HuH-7 (cell line): ENCODE measurements at places on chromosomes 5 and 9.

DNA sequence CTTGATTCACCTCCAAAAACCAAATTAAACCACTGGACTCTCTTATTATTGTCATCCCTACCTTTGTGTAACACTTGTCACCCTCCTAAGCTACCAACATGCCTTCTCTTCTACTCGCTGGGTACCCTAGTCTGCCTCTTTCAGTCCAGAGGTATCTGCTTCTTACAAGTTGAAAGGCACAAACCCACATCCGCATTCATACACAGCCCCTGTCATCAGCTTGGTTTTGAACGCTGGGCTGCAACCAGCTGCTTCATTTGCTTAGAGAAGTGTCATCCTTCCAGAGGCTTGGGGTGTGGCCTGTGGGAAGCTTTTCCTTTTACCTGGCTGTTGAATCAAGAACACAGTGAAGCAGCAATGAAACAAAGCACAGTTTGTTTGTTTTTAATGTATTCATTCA is 138.8 kb upstream of the WWC1 start:
- DNase-seq: no peak

GRCh38 chr9:128902351-128903078 is 18.3 kb upstream of the PHYHD1 start:
- DNase-seq: no peak

- no peak for DNase-seq
These were observed 93.0 kb downstream of the PHF2 start for GRCh38 chr9:93669116-93669957.

GRCh38 chr9:613771-614347 is 227.6 kb upstream of the DMRT1 start:
- DNase-seq: peak; percentile 41

DNA sequence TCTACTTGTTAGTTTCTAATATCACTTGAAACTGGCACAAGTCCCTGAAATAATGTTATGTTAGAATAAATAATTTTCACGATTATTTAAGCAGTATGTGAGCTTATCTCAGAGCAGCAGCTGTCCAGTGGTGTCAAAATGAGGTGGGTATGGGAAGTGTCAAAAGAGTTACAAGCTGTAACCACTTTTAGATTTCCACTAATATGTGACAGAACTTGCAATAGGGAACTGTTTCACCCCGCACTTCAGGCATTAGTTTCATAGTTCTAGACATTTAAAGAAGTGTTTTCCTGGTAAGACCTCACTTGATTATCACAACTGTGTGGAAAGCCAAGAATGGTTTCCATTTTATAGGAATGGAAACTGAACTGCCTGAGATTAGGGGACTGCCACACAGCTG is 2.9 kb upstream of the ISCA1 start:
- no peak for DNase-seq

- peak; percentile 50 for DNase-seq
These were observed at the start of gene ANKRD34B for GRCh38 chr5:80569961-80570786. Gene ANKRD34B (minus strand): TSS chr5:80570280. CDS start chr5:80560019, 10,261 bp downstream.

DNA sequence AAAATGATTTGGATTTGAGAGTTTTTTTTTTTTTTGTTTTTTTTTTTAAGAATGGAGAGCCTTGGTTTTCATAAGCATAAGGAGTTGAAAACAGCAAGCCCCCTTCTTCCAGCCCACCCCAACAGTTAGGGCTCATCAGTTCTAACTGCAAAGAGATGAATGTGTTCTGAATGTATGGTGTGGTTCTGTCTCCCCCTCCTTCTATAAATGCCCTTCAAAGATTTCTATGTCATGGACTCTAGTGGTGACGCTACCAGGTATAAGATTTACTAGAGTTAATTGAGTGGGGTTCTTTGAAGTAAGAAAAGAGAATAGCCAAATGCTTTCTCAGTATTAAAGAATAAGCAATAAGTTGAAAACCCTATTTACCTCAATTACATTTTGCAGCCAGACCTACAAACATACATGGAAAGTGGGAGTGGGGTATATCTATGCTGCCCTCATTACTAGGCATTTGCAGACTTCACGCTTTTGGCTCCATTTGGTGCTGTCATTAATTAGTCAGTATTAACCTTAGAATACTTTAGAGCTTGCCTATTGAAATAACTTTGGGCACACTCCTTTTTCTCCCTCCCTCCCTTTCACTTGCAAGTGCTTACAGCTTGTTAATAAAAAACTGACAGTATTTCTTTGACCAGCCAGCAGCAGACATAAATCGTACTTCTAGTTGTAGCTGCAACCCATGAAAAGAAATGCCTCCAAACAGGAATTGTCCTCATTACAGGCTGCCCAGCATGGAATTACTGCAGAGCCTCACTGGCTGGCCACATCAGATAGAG is 667.2 kb upstream of the ZNF608 start:
- DNase-seq: no peak

GRCh38 chr9:89361816-89362646 is 43.7 kb downstream of the SECISBP2 start:
- DNase-seq: no peak

DNA sequence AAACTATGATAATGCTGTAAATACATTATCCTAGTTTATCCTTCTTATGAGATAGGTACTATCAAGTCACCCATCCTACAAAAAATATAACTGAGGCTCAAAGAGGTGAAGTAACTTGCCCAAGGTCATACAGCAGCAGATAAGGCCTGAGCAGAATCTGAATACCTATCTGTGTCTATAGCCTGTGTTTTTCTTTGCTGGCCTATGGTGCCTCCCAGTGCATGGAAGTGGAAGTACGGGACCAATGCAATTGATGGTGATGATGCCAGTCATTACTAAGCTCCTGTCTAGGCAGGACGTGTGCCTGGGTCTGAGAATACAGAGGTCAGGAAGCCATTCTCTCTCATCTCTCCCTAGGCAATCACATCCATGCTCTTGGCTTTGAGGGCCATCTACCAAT is 67.8 kb downstream of the FAT2 start:
- peak; percentile 68 for DNase-seq

DNA sequence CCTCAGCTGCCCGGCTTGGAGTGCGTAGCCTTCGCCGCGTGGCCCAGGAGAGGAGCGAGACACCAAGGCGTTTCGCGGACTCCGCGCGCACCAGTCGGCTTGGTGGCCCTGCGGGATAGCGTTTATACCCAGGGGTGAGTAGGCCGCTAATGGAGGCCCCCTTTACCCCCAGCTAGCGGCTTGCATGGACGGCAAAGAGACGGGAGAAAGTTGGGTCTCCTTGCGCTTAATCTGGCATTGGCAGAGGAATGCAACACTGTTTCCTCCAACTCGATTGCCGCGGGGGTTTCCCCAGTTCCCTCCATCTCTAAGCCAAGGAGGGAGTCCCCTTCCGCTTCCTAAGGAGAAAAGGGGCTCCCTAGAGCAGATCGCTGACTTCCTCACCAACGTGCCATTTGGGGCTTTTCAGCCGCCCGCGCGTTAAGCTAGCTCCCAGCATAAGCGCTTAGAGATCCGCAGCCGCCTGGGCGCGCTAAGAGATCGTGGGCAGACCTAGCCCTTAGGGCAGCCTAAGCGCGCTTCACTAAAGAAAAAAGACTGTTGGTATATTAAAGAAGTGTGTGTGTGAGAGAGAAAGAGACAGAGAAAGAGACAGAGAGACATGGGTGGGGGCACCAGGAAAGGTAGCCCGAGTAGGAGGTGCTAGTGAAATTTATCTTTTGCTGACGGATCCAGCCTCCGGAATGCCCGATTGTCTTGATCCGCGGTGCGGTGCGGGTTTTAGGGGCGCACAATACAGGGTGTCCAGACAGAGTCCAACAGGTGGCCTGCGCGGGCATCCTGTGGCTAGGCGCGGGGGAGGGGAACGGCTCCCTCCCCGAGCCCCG is 597.9 kb upstream of the SGCD start:
- DNase-seq: no peak

DNA sequence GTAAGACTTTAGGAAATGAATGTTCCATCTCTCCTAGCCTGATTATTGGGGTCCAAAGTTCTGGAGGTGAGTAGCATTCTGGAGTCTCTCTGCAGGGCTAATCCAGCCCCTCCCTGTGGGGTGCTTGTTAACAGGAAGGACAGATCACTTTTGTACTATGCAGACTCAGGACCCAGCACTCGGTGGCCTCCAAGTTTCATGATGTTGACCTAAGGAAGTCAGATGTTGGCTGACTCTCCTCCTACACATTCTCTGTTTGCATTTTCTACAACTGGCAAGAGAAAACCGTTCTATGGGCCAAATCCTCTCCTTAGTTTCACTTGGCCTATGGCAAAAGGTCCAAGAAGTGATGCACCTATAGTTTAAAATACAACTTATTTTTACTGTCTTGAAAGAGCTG is 5.5 kb upstream of the PDE8B start:
- DNase-seq: no peak

DNA sequence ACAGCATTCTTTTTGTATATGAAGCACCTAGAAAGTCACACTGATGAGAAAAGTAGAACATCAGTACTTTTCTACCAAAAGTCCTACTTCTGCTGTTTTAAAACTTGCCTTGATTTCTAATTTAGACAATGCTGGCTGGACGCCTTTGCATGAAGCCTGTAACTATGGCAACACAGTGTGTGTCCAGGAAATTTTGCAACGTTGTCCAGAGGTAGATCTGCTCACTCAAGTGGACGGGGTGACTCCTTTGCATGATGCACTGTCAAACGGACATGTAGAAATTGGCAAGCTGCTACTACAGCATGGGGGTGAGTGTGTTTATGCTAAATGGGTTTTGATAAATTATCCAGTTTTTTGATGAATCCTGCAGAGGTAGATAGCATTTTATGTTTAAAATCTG is 73.5 kb downstream of the SLF1 start:
- DNase-seq: no peak

GRCh38 chr5:172315587-172316493 is 32.3 kb upstream of the UBTD2 start:
- no peak for DNase-seq

- no peak for DNase-seq
These were observed 22.2 kb downstream of the VAV2 start for GRCh38 chr9:133969681-133970580.

GRCh38 chr9:71004196-71004595 is 117.2 kb downstream of the TRPM3 start:
- no peak for DNase-seq

DNA sequence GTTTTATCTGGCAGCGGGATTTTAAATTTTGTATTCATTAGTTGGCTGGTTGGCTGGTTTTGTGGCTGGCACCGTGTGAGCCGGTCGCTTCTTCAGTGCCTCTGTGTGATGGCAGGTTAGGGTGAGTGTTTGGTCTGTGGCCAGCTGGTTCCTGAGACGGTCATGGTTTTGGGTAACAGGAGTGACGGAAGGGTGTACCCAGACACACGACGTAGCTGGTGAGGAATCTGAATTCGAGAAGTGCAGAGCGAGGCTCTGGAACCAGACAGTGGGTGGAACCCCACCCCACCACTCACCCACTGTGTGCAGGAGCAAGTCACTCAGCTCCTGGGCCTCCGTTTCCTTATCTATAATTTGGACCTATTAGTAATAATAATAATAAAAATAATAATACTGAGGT is 2.7 kb downstream of the BTNL9 start:
- DNase-seq: no peak

DNA sequence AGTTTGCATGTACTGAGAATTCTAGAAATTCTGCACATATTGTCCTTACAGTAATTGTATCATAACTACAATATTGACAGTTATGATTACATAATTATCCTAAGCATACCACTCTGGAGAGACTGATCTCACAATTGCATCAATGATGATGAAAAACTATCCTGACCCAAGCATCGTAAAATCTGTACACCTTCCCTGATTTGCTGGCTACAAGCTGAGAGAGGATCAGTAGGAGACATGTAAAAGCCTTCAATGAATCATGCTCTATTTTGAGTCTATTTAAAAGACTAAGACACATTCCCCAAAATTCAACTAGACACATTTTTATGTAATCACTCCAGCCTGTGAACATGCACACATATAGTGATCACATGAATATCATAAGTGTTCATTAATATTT is 1833.8 kb downstream of the EFNA5 start:
- DNase-seq: no peak

DNA sequence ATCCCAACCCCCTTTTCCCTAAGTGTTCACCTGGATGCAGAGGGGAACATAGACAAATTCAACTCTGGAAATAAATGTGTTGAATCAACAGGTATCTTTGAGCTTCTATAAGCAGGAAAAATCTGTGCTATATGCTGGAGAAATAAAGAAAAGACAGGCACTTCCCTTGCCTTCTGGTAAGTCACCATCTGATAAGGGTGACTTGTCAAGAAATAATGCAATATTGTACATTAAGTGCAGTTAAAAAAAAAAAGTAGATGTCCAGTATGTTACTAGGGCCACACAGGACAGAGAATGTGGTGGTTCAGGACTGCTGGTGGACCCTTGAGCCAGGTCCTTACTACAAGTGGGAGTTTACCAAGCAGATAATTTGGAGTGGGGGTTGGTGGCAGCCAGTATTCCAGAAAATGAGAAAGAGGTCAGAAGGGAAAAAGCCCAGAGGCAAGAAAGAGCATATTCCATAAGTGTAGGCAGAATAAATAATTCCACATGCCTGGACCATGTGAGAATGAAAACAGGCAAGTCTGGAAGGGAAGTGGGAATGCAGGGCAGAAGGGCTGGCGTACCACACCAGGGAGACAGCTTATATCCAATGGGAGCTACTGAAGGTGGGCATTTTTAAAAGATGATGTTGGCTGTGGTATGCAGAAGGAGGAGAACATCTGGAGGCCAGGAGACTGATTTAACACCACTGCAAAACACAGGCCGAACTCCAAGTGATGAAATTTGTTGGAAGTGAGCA is 209.9 kb downstream of the SEMA5A start:
- no peak for DNase-seq

GRCh38 chr9:111805830-111806241 is 11.1 kb upstream of the SHOC1 start:
- DNase-seq: no peak

- no peak for DNase-seq
These were observed 20.5 kb downstream of the RAPGEF1 start for GRCh38 chr9:131719262-131719908.

DNA sequence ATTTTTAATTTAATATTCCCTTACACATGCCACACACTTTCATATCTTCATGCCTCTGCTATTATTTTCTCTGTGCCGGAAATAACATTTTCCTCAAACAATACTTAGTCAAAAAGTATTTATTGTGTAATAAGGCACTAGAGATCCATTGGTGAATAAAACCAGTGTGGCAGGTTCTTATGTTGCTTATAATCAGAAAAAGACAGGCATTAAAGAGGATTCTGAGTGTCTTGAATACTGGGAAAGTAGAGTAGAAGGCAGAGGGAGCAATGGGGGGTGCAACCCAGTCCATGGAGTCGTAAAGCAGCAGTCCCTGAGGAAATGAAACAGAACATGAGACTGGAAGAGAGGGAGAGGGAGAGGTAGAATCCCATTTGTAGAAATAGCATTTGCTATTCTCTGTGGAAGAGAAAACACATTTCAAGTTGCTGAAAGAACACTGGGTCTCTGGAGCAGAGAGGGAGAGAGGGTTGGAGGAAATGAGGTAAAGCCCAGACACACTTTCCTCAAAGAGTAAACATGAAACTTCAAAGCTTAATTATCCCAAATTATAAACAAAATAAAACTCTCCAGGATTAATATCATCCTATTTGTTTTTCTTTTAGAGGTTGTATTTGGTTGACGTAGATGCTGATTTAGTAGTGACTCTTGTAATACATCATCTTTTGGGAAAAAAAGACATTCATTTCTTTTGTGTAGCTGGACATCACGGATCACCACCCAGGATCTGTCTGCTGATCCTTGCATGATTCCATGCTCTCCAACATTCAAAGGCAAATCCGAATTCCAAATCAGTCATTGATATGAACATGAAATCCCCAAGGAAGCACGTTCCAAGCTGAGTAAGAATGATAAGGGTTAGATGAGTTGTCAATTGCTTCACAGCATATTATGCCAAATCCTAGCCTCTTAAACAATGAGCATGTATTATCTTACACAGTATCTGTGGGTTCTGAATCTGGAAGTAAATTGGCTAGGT is 37.4 kb upstream of the GRAMD2B start:
- no peak for DNase-seq

- DNase-seq: no peak
These were observed 661.6 kb downstream of the LRRC70 start for GRCh38 chr5:63240063-63240755.
